Chondrocyte (in vitro differentiated cells): ENCODE measurements at places on chromosomes 13 and 19. TPM values are rescaled to one million over a fixed set of nuclear protein-coding genes. Genes with fewer than 3 reads are reported as not detected.
A peak's percentile ranks its signal among the peaks of the same experiment; 100 is the strongest.

The SELENOV gene
- not detected in 3 replicates for total RNA-seq

The HRC gene
- total RNA-seq: not detected in 3 replicates

The EFNA2 gene
- total RNA-seq: 7.0 to 7.9 TPM (median 7.2 TPM) in 3 replicates

The CD209 gene
- not detected in 3 replicates for total RNA-seq

The ZNF177 gene
- 3.7 to 8.5 TPM (median 4.4 TPM) in 3 replicates for total RNA-seq

The CATSPERD gene
- not detected in 3 replicates for total RNA-seq

The DAND5 gene
- total RNA-seq: 0.36 to 0.57 TPM (median 0.41 TPM) in 3 replicates

The DACT3 gene
- total RNA-seq: 17.1 to 18.7 TPM (median 18.5 TPM) in 3 replicates

The IGFL1 gene
- 1.3 to 2.9 TPM (median 2.1 TPM) in 3 replicates for total RNA-seq

The DNAJC15 gene
- 18.0 to 24.3 TPM (median 21.6 TPM) in 3 replicates for total RNA-seq

The FSTL3 gene
- total RNA-seq: 267 to 316 TPM (median 312 TPM) in 3 replicates

The FARP1 gene
- total RNA-seq: 237 to 331 TPM (median 328 TPM) in 3 replicates

The PSG7 gene
- not detected in 3 replicates for total RNA-seq

The SETDB2 gene
- total RNA-seq: 7.3 to 10.3 TPM (median 8.2 TPM) in 3 replicates

The ERFL gene
- 0.27 to 0.44 TPM (median 0.35 TPM) in 3 replicates for total RNA-seq

The PLPP2 gene
- 0.36 to 4.1 TPM (median 3.0 TPM) in 3 replicates for total RNA-seq

DNA sequence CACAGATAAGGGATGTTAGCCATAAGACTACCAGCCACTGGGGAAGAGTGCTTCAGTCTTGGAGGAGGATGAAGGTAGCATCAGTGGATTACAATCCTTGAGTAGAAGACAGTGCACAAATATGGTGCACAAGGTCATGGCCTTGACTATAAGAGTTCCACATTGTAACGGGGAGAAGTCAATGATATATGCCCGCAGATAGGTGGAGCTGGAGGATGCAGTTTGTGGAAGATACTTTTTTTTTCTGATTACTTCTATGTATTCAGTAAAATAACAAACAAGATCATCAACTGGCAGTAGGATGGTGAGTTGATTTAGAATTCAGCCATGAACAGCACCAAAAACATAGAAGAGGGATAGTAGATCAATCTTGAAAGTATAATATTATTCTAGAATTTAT is 926.8 kb upstream of the MIR17HG start:
- no peak for DNase-seq

GRCh38 chr19:55132453-55133129 is 15.2 kb upstream of the PPP1R12C start:
- DNase-seq: no peak

DNA sequence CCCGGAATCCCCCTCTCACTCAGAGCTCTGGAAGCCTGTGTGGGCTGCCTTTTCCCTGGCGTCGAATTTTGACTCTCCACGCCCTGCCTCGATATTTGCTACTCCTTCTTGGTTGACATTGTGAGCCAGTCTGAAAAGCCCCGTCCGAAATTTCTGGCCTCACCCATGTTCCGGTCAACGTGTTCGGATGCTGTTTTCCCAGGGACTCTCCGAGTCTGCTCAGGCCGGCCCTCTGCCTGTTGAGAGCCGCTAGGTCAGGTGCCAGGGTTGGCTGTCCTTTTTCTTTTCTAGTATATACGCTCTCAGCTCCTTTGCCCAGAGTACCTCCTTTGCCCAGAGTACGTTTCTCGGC is 6.8 kb upstream of the DGKH start:
- no peak for DNase-seq

DNA sequence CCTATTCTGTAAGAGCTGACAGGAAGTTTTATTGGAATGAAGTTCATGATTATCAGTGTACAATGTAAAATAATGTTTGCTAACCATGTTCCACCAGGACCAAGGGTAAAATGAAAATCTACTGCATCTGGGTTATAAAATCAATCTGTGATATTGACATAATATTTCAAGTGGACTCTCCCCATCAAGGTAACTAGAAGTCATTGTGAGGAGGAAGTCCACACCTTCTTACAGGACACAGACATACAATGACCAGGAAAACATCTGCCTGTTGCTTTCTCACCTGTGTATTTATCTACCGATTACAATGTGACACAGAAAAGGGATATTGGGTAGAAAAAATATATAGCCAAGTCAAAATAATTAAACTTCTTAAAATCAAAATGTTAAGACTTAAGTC is 140.7 kb upstream of the RFC3 start:
- DNase-seq: no peak

GRCh38 chr19:46484656-46485055 is 11.0 kb downstream of the PNMA8B start:
- DNase-seq: no peak

DNA sequence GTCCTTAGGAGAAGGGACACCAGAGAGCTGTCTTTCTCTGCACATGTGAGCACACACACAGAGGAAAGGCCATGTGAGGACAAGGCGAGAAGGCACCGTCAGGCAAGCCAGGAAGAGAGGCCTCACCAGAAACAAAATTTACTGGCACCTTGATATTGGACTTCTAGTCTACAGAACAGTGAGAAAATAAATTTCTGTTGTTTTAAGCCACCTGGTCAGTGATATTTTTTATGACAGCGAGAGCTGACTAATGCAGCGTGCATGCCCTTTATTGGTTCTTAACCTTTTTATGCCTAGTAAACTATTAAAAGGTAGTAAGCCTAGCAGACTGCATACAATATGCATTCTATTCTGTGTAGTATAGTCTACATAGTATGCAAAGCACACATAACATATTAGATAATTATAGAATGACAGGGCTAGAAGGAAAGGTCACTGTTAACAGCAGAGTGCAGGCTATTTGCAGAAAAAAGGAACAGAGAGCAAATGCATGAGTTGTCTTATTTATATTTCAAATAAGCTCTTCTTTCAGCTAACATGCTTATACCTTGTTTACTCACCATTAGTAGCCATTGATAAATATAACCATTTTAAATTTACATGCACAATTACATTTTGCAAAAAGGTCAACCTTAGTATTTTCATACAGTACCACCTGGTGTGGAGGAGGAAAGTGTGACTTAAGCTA is 25.2 kb upstream of the KATNAL1 start:
- no peak for DNase-seq

DNA sequence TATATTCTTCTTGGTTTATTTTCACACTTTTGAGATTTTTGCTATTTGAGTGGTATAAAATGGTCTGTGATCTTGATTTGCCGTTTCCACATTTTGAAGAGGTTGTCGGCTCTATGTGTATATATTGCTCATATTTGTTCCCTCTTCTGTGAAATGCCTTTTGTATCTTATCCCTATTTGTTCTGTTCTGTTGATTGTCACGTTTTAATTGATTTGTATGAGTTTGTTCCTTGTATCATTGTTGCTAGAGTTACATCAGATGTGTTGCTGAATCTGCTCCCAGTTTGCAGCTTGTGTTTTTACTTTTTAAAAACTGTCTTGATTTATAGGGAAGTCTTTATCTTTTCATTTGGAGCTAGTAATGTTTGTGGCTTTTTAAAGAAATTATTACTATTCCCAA is 17.1 kb downstream of the USPL1 start:
- no peak for DNase-seq

DNA sequence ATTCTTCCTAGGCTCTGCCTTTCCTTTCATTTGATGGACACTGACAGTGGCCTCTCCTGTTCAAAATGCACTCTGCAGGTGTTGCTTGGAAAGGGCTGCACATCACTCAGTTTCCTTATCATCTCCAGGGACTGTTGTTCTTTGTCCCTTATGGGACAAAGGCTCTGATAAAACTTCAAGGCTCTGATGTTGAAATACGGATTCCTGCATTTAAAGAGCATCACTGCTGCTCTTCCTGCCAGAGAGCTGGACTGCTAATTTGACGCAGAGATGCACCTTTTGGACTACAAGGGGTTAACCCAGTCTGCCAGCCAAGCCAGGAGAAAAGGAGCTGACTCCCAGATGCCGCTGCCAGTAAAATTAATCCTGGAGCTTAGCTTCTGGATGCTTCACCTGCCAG is 952.1 kb downstream of the DIAPH3 start:
- no peak for DNase-seq

DNA sequence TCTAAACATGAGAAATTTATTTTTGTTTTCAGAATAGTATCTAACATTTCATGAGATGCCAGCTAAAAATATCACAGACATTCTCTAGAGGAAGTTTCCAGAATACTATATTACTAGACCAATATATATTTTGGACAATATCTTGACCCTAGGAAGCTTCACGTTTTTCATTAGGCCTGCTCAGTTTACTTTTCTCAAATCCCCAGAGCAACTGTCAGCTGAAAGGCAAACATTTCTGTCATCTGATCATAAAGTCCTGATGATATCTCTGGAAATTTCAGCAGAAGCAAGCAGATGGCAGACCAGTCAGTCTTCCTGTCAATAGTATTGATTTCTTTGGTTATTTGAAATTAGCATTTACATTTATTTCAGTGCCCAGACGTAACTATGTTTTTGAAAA is 4.0 kb downstream of the POSTN start:
- no peak for DNase-seq

- DNase-seq: no peak
These were observed 838 bp downstream of the AKAP11 start for GRCh38 chr13:42272804-42273175.

DNA sequence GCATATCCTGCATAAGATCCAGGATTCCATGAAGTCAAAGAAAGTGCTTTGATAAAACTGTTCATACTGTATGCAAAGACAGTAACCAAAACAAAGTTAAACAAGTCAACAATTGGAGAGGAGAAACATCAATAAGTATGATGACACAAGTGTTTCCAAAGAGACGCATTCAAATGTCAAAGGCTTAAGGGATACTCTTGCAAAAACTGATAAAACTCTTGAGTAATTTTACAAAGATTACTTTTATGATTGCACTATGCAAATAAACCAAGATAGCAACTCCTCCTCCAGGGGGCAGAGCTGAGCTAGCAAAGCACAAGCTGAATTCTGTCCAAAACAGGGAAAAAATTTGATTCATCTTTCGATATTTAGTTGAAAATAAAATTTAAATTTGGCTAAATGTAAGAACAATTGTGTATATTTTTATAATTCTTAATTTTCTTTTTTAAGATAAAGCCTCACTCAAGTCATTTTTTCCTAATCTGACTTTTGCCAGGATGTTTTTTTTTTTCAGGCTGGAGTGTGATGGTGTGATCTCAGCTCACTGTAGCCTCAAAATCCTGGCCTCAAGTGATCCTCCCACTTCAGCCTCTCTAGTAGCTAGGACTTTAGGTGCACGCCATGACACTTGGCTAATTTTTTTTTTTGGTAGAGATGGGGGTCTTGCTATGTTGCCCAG is 84.0 kb downstream of the MZT1 start:
- no peak for DNase-seq

DNA sequence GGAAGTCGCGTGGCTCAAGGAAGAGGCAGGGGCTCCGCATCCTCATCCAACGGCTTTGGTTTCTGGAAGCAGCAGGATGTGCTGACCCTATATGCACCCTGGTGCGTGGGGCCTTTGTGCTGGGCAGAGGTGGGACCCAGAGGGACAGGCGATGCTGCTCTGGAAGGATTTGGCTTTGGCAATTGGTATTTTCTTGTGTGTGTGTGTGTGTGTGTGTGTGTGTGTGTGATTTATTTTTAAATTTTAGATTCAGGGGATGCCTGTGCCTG is 321.9 kb upstream of the ZNF507 start:
- no peak for DNase-seq

- no peak for DNase-seq
These were observed 216.7 kb downstream of the TUBA3C start for GRCh38 chr13:18964942-18965341.

GRCh38 chr19:50803633-50804419 is 13.6 kb downstream of the ACP4 start:
- DNase-seq: no peak

DNA sequence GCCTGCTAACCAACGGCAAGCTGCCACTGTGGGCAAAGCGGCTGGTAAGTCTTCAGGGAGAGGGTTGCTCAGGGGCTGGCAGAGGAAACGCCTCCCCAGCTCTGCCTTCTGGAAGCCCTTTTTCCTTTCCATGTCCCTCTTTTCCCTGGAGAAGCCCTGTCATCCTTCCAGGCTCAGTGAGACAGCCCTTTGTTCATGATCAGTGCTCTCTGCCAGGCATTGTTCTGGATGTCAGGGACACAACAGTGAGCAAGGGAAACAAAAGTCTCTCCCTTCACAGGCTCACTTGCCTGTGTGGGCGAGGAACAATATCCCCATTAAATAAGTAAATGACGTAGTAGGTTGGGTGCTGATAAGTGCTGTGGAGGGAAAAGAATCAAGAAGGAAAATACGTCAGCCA is 13.9 kb upstream of the OVOL3 start:
- no peak for DNase-seq

DNA sequence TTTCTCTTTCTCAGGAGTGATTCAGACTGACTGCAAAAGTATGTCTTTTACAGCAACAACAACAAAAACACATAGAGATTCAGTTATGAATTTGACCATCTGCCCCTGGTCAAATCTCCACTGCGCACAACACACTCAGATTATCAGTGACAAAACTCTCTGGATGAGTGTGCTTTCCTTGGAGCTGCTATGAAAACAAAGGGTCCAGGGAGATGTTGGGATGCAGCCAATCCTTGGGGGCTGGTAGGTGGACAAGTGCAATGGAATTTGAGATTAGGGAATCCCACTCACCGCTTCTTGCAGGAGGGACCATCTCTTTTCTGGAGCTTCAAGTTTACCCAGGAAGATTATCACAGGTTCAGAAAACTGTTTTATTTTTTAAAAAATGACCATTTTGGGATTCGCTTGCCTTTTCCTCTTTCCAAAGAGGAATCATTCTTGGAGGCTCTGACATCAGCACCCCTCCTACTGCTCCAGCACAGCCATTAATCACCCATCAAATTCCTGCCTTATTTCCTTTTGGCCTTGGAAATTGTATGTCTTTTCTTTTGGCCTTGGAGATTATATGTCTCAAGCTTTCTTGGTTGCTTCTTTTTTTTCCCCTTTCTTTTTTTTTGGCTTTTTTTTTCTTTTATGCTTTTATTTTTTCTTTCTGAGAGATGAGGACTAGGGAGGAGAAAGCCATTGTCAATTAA is 311.8 kb downstream of the TSHZ3 start:
- DNase-seq: no peak

GRCh38 chr13:66427458-66427861 is 802.7 kb downstream of the PCDH9 start:
- DNase-seq: no peak

GRCh38 chr13:70172946-70173597 is 64.8 kb upstream of the KLHL1 start:
- DNase-seq: no peak

- peak; percentile 12 for DNase-seq
These were observed 381.2 kb upstream of the SLITRK1 start for GRCh38 chr13:84263354-84264069.

DNA sequence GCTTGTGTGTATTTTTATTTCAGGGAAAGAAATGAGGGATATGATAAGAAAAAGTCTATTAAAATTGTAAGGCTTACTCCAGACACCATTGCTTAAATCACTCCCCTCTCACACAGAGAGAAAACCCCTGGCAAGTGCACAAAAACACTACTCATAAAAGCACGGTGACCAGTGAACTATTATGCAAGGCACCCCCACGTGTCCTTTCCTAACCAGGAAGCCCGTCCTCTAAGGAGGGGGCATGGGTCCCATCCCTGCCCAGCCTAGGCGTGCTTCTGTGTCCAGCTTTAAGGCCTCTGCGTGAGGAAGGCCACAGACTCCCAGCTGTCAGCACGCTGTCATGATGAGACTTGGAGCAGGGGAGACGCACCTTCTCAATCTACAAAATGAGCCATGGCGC is 83.5 kb downstream of the SLC7A1 start:
- no peak for DNase-seq

- DNase-seq: no peak
These were observed 28.6 kb upstream of the SCEL start for GRCh38 chr13:77506874-77507273.
